ENCODE measurements at places on chromosomes 1 and 21.

DNA sequence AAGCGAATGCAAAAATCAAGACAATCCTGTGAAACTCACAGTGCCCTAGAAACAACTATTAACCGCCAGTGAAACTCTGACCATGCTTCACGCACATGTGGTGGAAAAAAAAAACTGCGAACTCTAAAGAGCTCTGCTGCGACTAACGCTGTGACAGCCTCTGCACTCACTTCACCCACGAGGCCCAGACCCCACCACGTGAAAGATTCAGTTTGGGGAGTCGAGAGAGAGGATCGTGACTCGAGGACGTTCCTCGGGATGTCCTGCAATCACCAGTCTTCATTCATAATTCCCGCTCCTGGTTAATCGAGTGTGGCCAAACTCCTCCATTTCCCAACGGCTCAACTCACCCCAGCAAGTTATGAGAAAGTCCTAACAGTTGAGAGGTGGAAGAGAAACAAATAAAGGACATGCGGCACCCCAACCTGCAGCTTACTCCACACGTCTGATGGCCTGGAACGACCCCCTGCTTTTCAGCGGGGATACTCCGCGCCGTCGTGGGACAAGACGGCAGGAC, 1.1 kb downstream of the SERBP1 start:
- DNase-seq = peak; percentile 12

- DNase-seq = no peak
Measured at GRCh38 chr1:158037866-158038359, 44.5 kb downstream of the KIRREL1 start.

GRCh38 chr1:32100807-32101708, 6.8 kb upstream of the KPNA6 start:
- no peak for DNase-seq

DNA sequence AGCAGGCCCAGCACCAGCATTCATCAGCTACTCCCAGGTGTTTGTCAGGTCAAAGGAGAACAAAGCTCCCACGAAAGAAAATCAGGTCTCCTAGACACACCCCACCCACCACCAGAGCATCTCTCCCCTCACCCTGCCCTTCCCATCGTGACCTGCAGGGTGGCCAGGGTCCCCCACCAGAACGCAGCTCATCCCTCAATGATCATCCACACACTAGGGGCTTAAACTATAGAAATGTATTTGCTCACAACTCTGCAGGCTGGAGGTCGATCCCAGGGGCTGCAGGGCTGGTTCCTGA, 97.4 kb downstream of the RIPK4 start:
- no peak for DNase-seq

GRCh38 chr1:23627069-23627735, 64.4 kb upstream of the RPL11 start:
- DNase-seq = no peak

GRCh38 chr1:155069551-155070157, 6.1 kb downstream of the EFNA4 start:
- no peak for DNase-seq

GRCh38 chr1:940107-941014, 16.6 kb downstream of the SAMD11 start:
- no peak for DNase-seq

DNA sequence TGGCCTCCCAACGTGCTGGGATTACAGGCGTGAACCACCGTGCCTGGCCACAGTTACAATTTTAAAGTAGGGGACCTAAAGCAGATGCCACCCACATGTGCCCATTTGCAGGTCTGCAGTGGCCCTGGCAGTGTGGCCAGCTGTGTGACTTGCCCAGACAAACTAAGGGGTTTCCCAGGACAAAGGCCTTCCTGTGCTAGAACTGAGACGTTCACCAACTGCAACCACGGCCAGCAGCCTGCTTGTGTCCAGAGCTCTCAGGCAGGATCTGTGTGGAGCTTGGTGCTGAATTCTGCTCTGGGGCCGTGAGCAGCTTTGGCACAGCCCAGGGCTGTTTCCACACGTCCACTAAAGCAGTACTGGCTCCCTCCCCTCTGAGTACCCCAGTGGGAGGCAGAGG, 10.6 kb upstream of the PTTG1IP start:
- no peak for DNase-seq

- DNase-seq = no peak
Measured at GRCh38 chr1:76254104-76255030, 179.8 kb downstream of the ST6GALNAC3 start.

GRCh38 chr21:30058928-30059327, 107.7 kb downstream of the CLDN17 start:
- no peak for DNase-seq

- DNase-seq = no peak
Measured at GRCh38 chr1:101769520-101769919, 227.2 kb downstream of the OLFM3 start.

DNA sequence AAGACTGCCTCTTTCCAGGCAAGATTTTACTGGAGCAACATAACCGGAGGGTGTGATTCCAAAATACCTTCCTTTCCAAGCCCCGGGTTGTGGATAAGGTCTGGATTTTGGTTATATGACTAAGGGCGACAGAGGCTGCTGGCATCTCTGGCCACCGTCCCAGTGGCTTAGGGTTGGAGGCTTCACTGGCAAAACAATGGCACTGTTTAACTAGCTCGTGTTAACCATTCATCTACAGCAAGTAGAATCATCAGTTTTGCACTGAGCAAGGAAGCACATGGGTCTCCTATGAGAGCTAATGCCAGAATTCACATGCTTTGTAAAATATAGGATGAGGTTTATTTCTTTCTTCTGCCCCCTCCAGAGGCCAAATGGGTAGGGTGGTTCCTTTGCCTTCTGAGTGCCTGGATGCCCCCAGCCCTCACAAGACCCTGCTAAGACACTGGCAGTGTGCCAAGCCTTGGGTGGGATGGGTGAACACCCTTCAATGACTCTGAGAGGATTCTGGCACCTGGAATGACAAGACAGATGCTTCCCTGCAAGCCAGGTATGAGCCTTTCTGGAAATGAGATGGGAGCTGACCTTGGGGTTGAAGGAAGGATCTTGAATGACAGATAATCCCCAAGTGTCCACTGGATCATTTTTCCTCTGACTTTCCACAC, 36.8 kb downstream of the DHCR24 start:
- DNase-seq = no peak

DNA sequence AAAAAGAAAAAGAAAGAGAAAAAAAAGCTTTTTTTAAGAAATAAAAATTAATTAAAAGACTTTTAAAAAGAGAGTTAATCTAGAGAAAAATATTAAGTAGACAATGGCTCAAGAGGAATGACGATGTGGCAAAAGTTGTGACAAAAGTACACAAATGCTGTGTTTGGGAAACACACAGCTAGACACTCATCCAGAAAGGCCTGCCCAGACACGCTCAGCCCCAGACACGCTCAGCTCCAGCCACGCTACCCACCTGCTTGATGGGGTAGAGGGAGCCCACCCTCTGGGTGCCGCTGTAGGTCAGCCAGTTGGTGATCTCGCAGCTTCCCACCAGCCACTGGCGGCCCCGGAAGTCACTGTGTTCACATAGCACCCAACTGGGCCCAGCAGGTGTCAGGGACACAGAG, 10.2 kb downstream of the CD52 start:
- DNase-seq = no peak

DNA sequence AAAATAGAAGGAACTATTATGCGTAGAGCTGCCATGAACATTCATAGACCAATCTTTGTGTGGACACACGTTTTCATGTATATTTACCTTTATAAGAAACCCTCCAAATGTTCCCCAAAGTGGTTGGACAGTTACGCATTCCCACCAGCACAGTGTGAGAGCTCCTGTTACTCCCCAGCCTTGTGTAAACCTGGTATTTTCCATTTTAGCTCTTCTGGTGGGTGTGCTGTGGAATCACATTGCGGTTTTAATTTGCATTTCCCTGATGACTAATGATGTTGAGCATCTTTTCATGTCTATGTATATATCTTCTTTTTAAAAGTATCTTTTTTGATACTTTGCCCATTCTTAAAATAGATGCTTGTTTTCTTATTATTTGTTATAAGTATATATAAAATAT, 3.2 kb upstream of the UBASH3A start:
- DNase-seq = no peak

GRCh38 chr1:117758444-117759316, 152.8 kb downstream of the TENT5C start:
- DNase-seq = peak; percentile 41

- no peak for DNase-seq
Measured at GRCh38 chr1:177648138-177648537, 321.7 kb downstream of the SEC16B start.

- no peak for DNase-seq
Measured at GRCh38 chr21:34003428-34003827, 70.0 kb upstream of the MRPS6 start.

DNA sequence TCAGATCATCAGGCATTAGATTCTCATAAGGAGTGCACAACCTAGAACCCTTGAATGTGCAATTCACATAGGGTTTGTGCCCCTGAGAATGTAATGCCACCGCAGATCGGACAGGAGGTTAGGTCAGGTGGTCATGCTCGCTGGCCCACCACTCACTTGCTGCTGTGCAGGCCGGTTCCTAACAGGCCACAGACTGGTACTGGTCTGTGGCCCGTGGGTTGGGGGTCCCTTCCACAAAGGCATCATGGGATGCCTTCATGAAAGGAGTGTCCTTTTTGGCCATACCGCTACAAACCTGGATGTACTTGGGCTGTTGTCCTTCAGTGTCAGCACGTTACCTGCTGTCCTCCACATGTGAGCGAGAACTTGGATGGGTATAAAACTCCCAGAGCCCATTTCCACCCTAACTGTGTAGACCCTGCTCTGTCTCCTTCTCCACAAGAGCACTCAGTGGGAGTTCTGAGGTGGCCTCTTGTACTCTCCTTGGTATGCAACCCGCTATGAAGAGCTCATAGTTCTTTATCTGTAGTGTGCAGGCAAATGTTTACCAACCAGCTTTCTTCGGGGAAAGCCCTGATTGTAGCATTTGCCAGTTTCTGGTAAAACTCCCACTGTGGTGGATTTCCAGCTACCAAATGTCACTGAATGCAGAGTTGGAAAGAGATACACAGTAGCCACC, 41.7 kb upstream of the SLC19A1 start:
- no peak for DNase-seq

All from T-helper 1 cell (primary cell).